ENCODE measurements at places on chromosomes 5 and 9. TPM values are rescaled to one million over a fixed set of nuclear protein-coding genes. Genes with fewer than 3 reads are reported as not detected.

Gene CYLC2
- total RNA-seq, result not detected

Gene ZNF366
- total RNA-seq, result 0.46 TPM

Gene SLC25A2
- total RNA-seq, result 0.32 TPM

Gene CERCAM
- total RNA-seq, result 24.1 TPM

Gene SLC4A9
- not detected for total RNA-seq

Gene TRIM14
- total RNA-seq, result 3.4 TPM

Gene LCN15
- total RNA-seq, result not detected

Measured in pulmonary artery endothelial cell (primary cell).